ENCODE measurements at places on chromosomes 11 and 22.

- DNase-seq = no peak
These were observed 988.6 kb downstream of the BRD1 start for GRCh38 chr22:48838846-48839730.

GRCh38 chr22:37633625-37634416 lies 5.6 kb upstream of the SH3BP1 start:
- DNase-seq = peak; percentile 86

DNA sequence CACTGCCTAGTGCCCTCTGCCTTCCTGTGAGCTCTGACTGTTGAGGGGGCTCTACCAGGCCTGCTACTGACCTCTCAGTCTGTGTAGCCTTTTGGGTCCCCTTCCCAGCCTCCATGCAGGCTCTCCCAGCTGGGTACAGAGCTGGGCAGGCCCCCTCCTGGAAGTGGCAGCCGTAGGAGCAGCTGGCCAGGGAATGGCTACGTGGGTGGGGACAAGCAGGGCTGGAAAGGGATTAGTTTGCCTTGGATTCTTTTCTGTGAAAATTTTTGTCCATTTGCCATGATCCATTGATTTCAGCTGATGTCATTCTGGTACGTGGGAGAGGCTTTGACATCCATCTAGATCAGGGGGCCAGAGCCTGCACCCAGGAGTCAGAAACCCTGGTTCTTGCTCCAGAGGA lies 23.9 kb upstream of the NECTIN1 start:
- no peak for DNase-seq

DNA sequence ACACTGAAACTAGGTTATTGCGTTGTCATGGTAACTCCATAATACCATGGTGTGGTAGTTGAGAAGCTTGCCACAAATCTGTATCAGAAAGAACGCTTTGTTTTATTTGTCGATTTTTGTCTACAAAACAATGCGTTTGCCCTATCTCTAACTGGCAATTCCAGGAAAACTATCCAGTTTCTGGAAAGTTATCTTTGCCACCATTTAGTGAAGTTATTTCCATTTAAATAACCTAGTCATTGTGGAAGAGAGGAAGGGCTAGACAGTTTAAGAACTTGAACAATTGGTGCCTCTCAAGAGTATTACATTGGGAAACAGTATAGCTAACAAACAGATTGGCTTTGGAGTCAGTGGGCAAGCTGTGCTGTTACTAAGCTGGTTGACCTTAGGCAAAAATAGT lies 7.9 kb downstream of the HSD17B12 start:
- no peak for DNase-seq

- no peak for DNase-seq
These were observed 10.9 kb downstream of the FADS3 start for GRCh38 chr11:61880454-61880853.

- DNase-seq = peak; percentile 91
These were observed 2.1 kb downstream of the LPXN start for GRCh38 chr11:58573451-58574104.

GRCh38 chr11:20594274-20595061 lies 4.9 kb upstream of the SLC6A5 start:
- DNase-seq = no peak

DNA sequence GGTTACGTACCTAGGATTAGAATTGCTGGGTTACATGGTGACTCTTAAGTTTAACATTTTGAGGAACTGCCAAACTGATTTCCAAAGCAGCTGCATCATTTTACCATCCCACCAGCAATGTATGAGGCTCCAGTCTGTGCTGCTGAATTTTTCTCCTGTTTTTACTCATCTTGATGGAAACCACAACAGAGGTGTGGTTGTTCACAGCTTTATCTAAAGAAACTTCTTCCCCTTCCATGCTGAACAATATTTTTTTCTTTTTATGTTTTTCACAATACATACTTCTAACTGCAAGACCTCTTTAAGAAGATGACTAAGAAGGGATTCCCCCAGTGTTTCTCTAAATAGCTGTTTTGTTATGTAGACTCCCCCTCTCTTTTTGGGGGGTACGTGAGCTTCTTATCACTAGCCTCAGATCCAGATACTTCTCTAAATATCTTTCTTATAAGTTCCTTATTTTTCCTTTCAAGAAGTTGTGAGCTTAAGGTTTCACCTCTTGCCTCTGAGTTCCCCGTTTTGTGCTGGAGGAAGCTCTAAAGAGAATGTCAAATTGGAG lies 24.0 kb downstream of the TCP11L1 start:
- DNase-seq = peak; percentile 32

DNA sequence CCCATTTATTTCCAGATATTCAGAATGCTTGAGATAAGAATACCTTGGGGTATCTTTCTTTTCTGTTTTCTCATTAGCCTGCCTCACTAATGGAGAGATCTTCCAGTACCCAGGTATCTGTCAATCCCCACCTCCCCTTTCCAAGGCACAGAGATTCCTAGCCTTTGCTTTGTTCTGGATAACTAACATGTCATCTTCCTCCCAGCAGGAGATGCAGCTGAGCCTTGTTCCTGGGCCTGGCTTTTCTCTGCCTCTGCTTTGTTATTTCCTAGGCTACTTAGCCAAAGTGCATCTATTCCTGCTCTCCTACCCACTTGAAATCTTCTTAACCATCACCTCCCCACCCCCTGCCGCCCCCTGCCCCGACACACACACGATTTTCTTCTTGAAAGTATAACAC lies 297.1 kb downstream of the NELL1 start:
- no peak for DNase-seq

DNA sequence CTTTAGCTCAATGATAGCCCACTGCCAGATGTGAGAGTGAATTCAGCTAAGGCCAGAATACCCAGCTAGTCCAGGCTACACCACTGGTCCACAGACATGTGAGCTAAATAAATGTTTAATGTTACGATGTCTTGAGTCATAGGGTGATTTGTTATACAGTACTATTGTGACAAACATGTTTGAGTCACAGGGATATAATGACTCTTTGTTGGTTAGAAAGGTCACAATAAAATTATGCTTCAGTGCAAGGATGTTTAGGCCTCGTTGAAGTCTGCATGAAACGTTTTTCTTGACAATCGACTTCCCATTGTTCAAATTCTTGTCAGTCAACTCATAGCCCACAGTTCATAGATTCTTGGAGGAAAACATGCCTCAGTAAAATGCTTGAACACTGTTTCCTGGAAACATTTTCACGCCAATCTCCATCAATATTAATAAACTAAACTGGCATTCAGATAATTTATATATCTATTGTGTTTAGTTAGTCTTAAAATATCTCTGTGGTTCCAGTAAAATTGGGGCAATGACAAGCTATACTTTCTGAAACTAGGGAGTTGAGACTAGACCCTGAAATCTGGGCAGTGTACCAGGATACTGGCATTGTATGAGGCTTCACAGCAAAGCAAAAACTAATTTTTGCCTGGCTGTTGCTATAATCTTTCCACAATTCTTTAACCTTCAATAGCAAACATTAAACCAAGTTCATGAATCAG lies 650.8 kb upstream of the KIRREL3 start:
- peak; percentile 70 for DNase-seq

DNA sequence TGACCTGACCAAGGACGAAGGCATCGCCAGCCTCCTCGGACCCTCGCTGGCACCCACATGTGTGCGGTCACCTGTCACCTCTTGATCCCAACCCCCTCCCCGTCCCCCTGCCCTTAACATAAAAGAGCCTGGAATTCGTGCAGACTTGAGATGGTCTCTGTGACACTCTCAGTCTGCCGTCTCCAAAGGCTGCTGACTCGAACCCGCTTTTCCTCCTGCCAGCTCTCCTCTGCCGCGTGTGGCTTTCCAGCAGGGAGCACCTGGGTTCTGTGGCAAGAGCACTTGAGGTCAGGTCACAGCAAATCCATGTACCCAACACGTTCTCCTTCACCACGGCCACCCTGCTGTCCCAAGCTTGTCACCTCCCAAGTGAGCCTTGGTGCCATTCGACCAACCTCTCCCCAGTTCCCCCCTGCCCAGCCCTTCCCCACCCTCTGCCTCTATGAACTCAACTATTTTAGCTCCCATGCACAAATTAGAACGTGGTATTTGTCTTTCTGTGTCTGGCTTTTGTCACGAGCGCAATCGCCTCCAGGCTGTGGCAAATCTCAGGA lies 207.6 kb downstream of the BRD1 start:
- no peak for DNase-seq

GRCh38 chr22:45290410-45290936 lies 5.7 kb downstream of the UPK3A start:
- peak; percentile 72 for DNase-seq

DNA sequence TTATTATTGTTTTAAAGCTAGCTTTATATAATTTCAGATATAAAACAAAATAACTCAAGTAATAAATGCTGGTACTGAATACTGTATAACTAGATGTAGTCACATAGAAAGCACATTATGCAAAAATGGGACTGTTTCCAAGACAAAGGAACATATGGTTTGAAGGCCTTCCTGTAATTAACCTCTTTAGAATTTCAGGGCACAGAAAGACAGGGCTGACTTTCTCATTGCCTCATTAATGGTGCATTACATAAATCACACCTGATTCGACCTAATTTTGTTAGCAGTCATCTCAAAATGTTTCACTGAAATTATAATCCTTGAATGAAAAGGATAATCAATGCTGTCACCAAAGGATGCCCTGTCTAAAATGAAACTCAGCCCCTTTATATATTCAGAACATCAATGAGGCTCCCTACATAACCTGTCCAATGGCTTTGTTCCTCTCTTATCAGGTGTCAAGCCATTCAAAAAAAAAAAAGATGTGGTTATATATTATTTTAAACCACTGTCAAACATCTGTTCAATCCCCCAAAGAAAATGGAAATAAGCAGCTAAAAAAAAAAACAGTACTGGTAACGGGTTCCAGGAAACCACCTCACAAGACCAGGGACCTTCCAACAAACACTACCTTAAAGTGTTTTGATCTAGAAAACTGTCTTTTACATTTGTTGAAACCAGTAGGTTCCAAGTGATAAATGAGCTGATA lies 77.4 kb downstream of the FAM168A start:
- DNase-seq = no peak

Measured in EL (cell line).